ENCODE measurements at places on chromosomes 3 and 15.
A peak's percentile ranks its signal among the peaks of the same experiment; 100 is the strongest.

DNA sequence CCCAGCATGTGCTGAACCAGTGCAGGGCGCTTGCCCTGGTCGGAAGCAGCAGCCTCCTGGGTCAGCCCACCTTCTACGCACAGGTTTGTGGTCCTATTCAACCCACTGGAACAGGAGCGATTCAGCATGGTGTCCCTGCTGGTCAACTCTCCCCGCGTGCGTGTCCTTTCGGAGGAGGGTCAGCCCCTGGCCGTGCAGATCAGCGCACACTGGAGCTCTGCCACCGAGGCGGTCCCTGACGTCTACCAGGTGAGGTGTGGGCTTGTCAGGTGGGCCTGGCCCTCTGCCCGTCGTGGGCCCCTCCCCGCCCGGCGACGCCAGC, 8.2 kb downstream of the MAN2A2 start:
- no peak for DNase-seq

- no peak for DNase-seq
Measured at GRCh38 chr15:50764461-50765194, 878 bp downstream of the SPPL2A start.

DNA sequence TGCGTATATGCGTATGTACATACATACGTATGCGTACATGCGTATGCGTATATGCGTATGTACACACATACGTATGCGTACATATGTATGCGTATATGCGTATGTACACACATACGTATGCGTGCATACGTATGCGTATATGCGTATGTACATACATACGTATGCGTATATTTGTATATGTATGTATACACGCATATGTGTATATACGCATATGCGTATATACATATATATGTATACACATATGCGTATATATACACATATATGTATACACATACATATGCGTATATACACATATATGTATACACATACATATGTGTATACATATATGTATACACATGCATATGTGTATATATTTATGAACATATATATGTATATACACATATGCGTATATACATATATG, 12.1 kb downstream of the MCTP2 start:
- no peak for DNase-seq

- DNase-seq: no peak
Measured at GRCh38 chr3:60767536-60767935, 483.7 kb downstream of the FHIT start.

GRCh38 chr3:125615256-125615655, 20.0 kb upstream of the OSBPL11 start:
- DNase-seq: no peak

DNA sequence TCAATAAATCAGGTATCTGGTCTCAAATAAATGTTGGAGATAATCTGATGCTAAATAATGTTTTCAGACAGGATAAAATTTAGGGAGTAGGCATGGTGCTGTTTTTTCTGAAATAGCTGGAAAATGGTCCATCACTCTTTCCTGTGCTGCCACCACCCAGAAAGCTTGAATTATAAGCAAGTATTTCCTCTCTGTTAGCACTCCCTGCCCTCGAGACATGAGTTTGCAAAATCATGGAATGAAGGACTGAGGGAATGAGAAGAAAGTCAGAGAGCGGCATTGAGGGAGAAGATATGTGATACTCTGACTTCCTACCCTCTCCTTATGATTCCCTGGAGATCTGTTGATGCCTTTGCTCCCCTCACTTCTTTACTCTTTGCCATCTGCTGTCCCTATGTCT, 1095.7 kb downstream of the IGSF11 start:
- DNase-seq: no peak

GRCh38 chr3:46850468-46850779, 12.8 kb downstream of the MYL3 start:
- DNase-seq: peak; percentile 0

DNA sequence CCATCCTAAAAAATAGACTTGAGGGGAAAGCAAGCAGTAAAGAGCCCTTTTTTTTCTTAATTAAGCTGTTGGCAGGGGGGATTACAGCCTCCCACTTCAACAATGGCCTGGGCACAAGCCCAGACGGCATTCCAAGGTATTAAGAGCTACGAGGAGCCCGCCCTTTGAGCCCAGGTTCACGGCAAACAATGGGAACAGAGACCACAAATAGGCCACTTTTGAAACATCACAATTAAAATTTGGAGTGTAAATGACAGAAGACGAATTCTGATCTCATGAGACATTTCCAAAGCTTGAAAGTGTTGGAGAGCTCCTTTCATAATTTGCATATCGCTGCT, 8.9 kb downstream of the CHSY1 start:
- no peak for DNase-seq

- DNase-seq: no peak
Measured at GRCh38 chr3:60307562-60308199, 943.6 kb downstream of the FHIT start.

DNA sequence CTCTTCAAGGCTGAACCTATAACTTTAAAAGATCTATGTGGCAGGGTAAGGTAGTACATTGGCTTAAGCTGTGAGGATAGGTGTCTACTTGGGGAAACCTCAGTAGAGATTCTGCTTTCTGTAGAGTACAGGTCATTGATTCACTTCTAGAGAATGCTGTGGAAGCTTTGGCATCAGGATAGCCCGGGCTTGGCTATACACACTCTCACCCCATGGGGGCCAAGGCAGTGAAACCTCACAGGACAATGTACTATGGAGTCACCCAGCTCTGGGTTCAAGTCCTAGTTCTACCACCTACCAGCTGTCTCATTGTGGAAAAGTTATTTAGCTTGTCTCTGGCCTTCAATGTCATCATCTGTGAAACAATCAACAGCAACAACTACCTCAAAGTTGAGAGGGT, 9.0 kb downstream of the MTFMT start:
- no peak for DNase-seq

DNA sequence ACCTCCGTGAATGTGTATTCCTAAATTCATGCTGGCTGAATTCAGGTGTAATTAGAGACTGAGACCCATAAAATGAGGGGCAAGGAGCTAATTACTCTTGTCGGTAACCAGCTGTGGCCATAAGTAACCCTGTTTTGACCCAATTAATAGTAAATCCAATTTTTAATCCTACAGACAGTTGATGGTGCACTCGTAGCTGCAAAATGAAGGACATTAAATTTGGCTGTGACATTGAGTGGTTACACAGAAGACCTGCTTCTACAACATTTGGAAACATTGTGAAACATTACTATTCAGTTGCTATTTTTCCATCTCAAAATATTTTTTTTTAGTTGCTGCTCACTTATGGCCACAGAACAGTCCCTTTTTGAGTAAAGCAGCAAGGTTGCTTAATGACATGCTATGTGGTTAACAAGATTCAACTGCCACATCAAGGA, 33.0 kb downstream of the MBNL1 start:
- DNase-seq: no peak

- no peak for DNase-seq
Measured at GRCh38 chr3:142064454-142064853, 84.9 kb downstream of the TFDP2 start.

DNA sequence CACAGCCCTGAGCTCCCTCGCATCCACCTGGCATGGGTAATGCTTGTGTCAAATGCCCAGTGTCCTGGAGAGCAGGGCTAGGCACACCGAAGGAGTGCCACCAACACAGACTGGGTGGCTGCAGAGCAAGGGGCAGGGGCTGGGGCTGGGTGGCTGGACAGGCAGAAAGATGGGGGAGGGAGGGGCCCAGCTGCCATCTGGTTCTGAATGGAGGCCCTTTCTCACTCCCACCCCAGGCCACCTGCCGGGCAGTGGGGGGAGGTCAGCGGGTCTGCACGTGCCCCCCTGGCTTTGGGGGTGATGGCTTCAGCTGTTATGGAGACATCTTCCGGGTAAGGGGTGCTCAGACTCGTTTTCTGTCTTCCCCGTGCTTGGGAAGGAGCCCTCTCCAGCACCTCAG, 17.0 kb downstream of the STAB1 start:
- DNase-seq: no peak

DNA sequence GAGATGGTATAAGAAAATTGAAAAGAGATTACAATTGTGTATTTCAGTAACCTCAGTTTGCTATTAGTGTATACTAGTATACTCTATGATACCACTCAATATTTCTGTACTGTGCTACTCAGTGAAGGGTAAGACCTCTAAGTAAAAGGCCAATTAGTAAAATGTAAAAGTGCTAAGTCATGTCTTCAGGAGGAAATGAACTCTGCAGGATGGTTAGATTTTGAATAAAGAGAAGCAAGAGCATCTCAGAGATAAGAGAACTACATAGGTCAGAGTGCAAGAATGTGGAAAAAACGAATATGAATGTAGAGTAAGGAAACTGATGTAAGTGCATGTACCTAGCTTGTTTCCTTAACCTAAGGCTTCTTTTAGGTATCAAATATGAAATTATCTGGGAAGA, 796.6 kb upstream of the GBE1 start:
- DNase-seq: no peak

DNA sequence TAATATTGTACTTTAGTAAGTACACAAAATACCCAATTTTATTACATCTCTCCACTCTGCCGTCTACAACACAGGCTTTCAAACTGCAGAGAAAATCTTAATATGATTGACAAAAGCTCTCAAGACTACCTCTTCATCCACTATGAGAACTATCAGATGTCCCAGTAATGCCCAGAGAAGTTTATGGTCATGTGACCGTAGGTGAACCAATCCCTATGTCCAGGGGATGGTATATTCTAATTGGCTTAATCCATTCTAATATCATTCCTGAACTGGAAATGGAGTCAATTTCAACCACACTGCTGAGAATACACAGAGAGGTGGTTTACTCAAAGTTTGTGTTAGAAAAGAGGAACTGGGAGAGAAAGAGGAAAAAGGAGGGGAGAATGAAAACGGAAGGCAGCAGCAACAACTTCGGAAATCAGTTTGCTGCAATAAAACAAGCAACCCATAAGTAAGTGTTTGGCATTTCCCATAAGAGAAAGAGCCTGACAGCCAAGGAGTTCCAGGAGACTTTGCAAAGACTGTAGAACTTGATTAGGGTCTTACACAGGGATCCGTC, 7.3 kb downstream of the SST start:
- DNase-seq: no peak

- DNase-seq: no peak
Measured at GRCh38 chr3:24242012-24242698, 252.5 kb downstream of the THRB start.

DNA sequence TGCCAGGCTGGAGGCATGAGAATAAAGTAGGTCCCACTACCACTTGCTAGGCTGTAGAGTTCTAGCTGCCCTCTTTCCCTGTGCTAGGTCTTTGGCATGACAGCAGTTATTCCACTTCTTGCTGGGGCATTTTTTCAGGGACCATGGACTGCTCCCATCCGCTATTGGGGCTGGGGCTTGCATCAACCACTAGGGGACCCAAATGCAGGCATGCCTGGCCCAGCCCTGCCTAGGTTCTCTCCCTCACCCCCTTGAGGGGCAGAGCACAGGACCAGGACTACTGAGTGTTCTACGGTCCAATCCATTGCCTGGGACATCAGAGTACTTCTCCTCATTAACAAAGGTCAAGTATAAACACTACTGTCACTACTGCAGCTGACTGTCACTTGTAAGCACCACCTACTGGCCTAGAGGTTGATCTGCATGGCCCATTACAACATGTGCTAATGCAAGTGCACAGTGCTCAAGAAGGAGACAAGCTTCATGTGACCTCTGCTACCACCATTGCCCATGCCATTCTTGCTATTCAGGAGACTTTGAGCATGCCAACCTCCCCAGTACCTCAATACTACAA, 270.5 kb downstream of the MBNL1 start:
- DNase-seq: no peak

DNA sequence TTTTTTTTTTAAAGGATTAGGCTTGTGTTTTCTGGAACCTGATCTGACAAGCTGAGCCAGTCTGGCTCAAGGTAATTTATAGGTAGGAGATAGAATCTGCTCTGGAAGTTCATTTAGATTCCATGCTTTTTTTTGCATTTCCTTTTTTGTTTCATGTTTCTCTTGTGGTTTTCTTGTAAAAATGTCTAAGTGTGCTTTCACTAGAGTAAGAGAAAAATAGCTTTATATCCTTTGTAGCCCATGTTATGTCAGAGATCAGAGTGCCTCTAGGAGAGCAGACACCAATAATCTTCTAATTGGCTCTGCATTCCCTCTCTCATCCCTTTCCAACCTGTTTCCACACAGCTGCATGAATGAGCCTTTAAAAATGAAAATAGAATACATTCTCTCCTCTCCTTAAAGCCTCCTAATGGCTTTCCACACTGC, 389.8 kb upstream of the KCNMB2 start:
- DNase-seq: no peak

- DNase-seq: no peak
Measured at GRCh38 chr3:38487323-38487722, 8.8 kb upstream of the EXOG start.

DNA sequence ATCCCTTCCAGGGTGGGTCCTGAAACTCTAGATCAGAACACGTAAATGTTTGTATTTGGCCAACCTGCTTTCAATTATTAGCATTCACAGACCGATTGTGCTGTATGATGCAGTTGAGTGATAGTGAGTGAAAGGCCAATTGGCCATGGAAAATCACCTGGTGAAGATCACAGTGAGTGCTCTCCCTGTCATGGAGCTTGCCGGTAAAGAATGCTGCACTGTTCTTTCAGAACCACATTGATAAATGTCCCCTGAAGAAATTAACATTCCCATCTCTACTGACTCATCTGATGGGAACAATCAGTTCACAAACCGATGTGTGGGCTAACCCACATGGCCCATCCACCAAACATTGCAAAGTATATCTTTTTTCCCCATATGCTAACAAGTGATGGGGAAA, 324.8 kb upstream of the TBL1XR1 start:
- no peak for DNase-seq

DNA sequence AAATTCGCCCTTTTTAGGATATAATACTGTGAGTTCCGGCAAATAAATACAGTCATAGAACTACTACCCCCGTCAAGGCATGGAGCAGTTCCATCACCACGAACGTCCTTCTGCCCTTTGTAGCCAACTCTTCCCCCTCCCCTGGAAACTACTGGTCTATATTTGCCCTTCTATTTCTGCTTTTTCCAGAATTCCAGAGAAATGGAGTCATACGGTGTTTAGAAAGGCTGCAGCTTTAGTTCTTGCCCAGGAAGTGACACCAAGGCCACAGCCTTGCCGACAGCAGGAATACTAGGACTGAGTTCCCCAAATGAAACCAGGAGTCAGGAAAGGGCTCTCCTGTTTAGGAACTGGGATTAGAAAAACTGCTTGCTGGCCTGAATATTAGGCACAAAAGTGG, 291.2 kb downstream of the FAM43A start:
- no peak for DNase-seq

DNA sequence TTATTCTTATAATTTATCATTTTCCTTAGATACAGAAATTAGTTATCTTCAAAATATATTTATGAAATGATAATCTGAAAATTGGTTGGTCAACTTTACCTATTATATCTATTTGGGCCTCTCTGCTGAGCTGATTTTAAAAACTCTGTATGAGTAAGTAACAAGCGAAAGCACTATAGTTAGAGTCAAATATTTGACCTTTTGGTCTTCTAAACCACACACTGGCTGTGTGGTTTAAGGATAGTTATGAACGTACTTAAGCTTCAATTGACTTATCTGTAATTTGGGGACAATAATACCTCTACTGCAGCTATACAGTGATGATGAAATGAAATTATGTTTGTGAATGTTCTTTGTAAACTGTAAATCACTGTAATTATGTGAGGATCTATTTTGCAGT, 763.9 kb upstream of the GRM7 start:
- DNase-seq: no peak

- DNase-seq: no peak
Measured at GRCh38 chr3:40725031-40725430, 200.3 kb downstream of the ZNF621 start.

GRCh38 chr3:147760085-147760484, 350.9 kb downstream of the ZIC1 start:
- no peak for DNase-seq

Measured in activated CD4-positive, alpha-beta T cell treated with anti-CD3 and anti-CD28 coated beads for 1 hour (primary cell).